ENCODE measurements at places on chromosomes 12 and 14. TPM values are rescaled to one million over a fixed set of nuclear protein-coding genes. Genes with fewer than 3 reads are reported as not detected.

Gene FOXN4
- total RNA-seq, result not detected

Gene MSRB3
- total RNA-seq, result 21.4 TPM

Gene ARHGEF25
- total RNA-seq, result 6.3 TPM

Gene PAX9
- 2.8 TPM for total RNA-seq

Gene CCDC177
- total RNA-seq, result not detected

Gene KSR2
- 0.63 TPM for total RNA-seq

Gene RERGL
- not detected for total RNA-seq

Gene ZCRB1
- total RNA-seq, result 57.9 TPM

Gene SCN8A
- total RNA-seq, result 1.3 TPM

Gene ABCD2
- total RNA-seq, result not detected

Gene AGAP2
- total RNA-seq, result 0.34 TPM

Gene IFNG-AS1
- not detected for total RNA-seq
